Left kidney (tissue), 8 donors: ENCODE measurements at places on chromosomes 5 and 9. TPM values are rescaled to one million over a fixed set of nuclear protein-coding genes. Genes with fewer than 3 reads are reported as not detected.

Gene FLT4
- polyA plus RNA-seq, result 23.6 TPM

Gene UBE2QL1
- polyA plus RNA-seq, result 0.70 TPM

Gene NOL6
- polyA plus RNA-seq, result 26.0 TPM

Gene ANKRD55
- 1.1 TPM for polyA plus RNA-seq

Gene HINT2
- polyA plus RNA-seq, result 49.7 TPM

Gene PFN3
- 2.0 TPM for polyA plus RNA-seq

Gene PHF24
- polyA plus RNA-seq, result 0.33 TPM

Gene ABLIM3
- polyA plus RNA-seq, result 1.1 TPM

Gene PTGDS
- 61.3 TPM for polyA plus RNA-seq

Gene SPINK6
- not detected for polyA plus RNA-seq

Gene CDX1
- polyA plus RNA-seq, result 0.45 TPM

Gene SH2D3C
- 11.2 TPM for polyA plus RNA-seq
